ENCODE measurements at places on chromosomes 13 and 19. TPM values are rescaled to one million over a fixed set of nuclear protein-coding genes. Genes with fewer than 3 reads are reported as not detected.

GRCh38 chr19:38699027-38699346 is 45.3 kb downstream of the CAPN12 start:
- DNase-seq: no peak

- DNase-seq: no peak
Observed at GRCh38 chr19:55091955-55092354, 16.3 kb downstream of the EPS8L1 start.

DNA sequence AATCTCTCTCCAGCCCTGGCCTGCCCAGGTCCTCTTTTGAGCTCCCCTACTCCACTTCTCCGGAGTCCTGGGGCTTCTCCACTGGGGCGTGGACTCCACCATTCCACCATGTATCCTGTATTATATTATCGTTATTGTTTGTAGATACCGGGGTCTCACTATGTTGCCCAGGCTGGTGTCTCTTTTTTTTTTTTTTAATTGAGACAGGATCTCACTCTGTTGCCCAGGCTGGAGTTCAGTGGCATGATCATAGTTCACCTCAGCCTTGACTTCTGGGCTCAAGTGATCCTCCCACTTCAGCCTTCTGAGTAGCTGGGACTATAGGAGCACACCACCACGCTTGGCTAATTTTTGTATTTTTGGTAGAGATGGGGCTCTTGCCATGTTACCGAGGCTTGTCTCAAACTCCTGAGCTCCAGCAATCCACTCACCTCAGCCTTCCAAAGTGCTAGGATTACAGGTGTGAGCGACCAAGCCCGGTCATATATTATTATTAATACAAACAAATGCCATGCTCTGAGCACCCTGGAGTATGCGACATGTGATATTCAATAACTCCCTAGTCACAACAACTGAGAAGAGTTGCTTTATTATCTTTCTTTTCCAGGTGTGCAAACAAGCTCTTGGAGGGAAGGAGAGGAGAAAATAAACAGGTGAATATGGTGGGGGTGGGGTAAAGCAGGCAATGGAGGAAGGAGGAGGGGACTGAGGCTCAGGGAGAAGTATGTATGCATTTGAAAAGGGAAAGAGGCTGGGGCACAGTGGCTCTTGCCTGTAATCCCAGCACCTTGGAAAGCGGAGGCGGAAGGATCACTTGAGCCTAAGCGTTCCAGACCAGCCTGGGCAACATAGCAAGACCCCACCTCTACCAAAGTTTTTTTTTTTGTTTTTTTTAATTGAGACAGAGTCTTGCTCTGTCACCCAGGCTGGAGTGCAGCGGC is 2.8 kb upstream of the CERS4 start:
- no peak for DNase-seq

DNA sequence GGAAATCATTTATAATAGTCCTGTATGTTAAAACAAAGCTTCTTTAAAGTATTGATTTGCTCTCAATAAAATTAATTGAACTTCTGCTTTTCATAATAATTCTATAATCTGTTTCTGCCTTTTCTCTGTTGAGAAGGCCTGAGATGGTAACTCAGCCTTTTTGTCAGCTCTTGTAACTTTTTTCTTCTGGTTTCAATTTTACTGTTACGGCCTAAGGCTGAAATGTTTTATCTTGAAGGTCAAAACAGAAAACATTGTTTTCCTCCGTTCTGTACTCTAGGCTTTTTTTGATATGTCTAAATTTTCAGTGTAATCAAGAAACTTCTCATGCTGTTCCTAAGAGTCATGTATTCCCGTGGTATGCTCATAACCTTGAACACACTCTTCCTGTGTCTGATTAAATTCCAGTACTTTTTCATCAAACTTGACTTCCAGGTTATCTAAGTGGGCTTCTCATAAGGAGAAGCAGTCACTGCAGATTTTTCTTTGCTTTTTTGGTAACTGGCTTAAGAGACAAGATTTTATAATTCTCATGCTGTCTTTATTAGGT is 7.6 kb upstream of the NAXD start:
- no peak for DNase-seq

GRCh38 chr19:4859697-4860096 is 7.8 kb downstream of the PLIN3 start:
- no peak for DNase-seq

DNA sequence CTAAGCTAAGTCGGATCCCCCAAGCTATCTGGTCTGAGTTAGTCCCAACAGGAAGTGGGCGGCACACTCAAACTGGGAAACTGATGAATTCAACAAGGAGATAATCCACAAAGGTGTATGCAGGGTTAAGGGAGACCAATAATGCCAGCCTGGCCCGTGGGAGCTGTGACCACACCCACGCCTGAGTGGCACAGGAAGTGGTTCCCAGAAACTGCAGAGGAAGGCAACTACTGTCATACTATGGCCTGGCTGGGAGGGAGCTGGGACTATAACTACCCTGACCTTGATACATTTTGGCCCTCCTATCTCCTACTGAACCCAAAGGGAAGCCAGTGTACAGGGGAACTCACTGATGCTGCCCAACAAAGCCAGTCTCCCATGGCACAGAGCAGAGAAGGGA is 85.5 kb upstream of the TDRD3 start:
- DNase-seq: no peak

GRCh38 chr19:48121909-48122371 is 11.3 kb upstream of the PLA2G4C start:
- DNase-seq: no peak

GRCh38 chr13:107438251-107438650 is 777.1 kb downstream of the LIG4 start:
- DNase-seq: no peak

DNA sequence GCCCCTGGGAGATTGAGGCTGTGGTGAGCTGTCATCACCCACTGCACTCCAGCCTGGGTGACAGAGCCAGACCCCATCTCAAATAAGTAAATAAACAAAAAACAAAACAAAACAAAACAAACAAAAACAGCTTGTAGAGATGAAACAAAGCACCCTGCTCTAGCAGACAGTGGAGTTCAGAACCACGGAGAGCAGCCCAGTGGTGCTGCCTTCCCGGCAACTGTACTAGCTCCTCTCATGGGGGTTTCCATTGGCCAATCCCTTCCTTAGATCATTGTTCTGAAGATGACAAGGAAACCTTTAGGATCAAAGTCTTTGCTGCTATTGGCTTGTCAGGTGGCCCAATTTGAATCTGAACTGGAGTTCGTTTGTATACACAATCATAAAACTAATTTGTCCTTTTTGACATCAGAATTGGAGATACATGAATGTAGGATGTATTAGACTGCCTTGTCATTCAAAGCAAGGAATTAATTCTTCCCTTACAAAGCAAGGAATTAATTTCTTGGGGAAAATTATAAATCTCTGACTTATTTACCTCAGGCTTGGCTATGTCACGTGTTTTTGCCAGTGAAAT is 19.7 kb upstream of the SYCN start:
- no peak for DNase-seq

- no peak for DNase-seq
Observed at GRCh38 chr13:111179908-111180760, 65.0 kb downstream of the ARHGEF7 start.

DNA sequence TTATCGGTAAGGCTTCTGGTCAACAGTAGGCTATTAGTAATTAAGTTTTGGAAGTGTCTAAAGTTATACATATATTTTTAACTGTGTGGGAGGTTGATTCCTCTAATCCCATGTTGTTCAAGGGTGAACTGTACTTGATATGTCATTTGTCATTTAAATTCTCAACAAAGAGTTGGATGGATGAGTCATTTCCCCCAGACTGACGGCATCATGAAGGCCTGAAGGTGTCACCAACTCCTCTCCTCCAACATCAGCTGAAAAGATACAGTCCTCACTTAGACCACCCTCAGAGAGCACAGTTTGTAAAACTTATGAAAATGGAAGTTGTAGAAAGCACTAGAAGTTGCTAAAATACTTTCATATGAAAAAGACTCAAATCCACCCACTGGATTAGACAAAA is 48.8 kb downstream of the DCLK1 start:
- no peak for DNase-seq

- DNase-seq: no peak
Observed at GRCh38 chr19:19997656-19998268, 41.5 kb downstream of the ZNF682 start.

The TMEM38A gene
- total RNA-seq: 3.3 TPM

The DPP9 gene
- 102 TPM for total RNA-seq

The ZNF181 gene
- 24.3 TPM for total RNA-seq

The RXFP2 gene
- total RNA-seq: not detected

The NCR1 gene
- 2.7 TPM for total RNA-seq

The IGFL2 gene
- total RNA-seq: not detected

The GFY gene
- not detected for total RNA-seq

The EPSTI1 gene
- 45.4 TPM for total RNA-seq

All from Peyer's patch (tissue), 4 donors.